Activated gamma-delta T cell (primary cell): ENCODE measurements at places on chromosomes 5 and 9.

DNA sequence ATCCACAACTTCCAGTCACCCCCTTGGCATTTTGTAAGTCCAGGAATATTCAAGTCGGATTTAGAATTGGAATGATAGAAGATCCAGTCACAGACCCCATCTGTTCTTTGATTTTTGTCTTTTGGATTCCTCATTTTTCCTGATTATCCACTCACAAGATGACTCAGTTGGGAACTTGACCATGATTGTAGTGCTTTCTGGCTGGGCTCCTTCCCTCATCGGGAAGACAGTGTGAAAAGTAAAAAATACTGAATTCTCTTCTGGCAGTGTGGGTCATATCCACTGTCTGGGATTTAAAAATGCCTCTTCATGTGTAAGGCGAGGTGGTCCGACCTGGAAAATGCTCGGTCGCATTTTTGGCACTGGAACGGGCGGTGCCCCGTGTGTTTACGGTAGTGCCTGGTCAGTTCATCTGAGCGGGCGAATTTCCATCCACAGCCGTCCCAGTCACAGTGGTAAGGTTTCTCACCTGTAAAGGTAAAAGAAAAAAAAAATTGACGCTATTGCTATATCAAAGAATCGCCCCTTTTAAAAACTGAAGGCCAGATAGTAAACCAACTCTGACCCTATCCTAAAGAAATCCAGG lies 4.0 kb downstream of the KLF4 start:
- DNase-seq, result no peak

- DNase-seq, result peak; percentile 14
These were observed 988 bp downstream of the OXCT1 start for GRCh38 chr5:41869151-41869723.

- no peak for DNase-seq
These were observed 5.2 kb downstream of the KCNN2 start for GRCh38 chr5:114367029-114367428.

- DNase-seq, result no peak
These were observed 2.9 kb upstream of the NXNL2 start for GRCh38 chr9:88531920-88532698.

- DNase-seq, result peak; percentile 43
These were observed 11.3 kb downstream of the C9orf50 start for GRCh38 chr9:129609486-129610212.

GRCh38 chr5:9056046-9056445 lies 489.8 kb downstream of the SEMA5A start:
- no peak for DNase-seq

DNA sequence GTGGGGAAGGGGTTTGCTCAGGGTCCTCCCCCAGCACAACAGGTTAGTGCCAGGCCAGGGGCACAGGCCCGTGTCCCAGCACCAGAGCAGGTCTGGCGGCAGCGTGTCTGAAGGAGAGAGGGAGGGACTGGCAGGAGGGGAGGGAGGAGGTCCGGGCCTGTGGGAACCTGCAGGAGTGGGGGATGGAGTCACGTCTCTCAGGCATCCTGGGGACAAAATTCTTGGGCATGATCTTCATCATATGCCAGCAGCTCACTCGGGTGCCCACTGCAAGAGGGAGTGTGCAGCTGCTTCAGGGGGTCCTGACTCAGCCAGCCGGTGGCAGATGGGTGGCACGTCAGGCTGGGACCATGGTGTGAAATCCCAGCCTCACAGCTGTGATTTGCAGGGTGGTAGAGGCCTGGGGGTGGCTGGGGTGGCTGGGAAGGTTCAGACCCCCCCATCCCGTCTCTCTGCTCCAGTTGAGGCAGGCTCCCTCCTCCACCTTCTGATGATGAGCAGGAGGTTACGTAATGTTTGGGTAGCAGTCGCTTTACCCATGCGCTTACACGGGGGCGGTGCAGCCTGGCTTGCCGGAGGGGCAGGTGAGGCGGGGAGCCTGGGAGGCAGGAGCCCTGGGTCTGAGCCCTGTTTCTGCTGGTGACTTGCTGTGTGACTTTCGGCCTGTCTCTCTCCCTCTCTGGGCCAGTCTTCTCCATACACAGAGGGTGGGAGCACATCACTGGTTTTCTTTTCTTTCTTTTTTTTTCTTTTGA lies 40.5 kb downstream of the NCS1 start:
- DNase-seq, result no peak

DNA sequence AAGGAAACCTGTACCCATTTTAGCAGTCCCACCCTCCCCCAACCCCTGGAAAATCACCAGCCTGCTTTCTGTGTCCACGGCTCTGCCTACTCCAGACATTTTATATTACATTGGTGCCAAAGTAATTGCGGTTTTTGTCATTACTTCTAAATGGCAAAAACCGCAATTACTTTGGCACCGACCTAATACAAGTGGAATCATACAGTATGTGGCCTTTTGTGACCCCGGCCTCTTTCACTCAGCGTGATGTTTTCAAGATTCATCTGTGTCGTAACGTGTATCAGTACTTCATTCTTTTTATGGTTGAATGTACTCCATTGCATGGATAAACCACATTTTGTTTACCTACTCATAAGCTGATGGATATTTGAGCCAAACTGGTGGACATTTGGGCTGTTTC lies 9.7 kb upstream of the ORM1 start:
- DNase-seq, result no peak

GRCh38 chr5:39526914-39527477 lies 102.2 kb upstream of the DAB2 start:
- DNase-seq, result no peak

- DNase-seq, result no peak
These were observed 146.8 kb downstream of the EBF1 start for GRCh38 chr5:158952951-158953350.

DNA sequence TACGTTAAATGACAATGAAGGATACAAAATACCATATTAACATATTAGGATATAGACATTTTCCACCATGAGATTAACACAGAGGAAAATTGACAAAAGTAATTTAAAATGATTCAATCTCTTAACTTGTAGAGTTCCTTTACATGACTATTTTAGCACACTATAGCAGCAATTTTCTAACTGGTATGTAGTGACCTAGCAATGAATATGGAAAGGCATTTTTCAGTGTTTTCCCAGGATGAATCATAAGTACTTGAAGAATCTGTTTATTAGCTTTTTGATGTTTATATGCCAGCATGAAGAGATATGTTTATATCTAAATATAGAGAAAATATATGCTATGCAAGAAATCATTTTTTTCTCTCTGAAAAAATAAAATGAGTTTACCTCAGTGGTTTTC lies 782.5 kb upstream of the CDH10 start:
- DNase-seq, result no peak

- no peak for DNase-seq
These were observed 140.3 kb downstream of the LPAR1 start for GRCh38 chr9:110897943-110898342.

DNA sequence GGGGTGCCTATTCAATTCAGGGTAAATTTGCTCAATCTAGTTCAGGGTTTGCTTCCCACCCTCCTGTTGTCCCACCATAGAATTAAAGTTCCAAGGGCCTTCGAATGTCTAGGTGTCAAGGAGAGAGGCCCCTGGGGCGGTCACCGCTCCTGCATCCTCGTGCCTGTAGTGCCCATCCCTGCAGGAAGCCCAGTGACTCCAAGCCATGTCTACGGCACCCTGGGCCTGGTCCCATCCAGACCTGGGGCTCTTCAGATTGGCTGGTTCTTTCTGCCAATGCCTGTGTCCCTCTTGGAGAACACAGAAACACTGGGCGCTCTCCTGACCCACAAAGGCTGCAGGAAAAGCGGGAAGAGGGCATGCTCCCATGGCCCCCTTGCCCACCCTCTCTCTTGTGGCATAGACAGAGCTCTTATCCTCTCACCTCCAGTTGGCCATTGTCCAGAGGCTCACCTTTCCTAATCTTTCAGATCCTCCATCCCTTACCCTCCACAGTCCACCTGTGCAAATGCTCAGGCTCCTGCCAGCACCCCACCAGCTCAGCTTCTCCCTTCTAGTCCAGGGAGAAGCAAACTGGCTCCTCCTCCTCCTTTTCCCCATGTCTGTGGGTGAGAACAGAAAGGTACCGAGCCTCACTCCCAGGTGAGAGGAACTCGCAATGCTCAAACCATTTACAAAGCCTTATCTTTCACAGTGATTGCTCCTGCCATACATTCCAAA lies 253.0 kb upstream of the IRX2 start:
- no peak for DNase-seq

- no peak for DNase-seq
These were observed 160.6 kb downstream of the NFIB start for GRCh38 chr9:14153310-14153720.

- no peak for DNase-seq
These were observed 24.1 kb upstream of the CDH9 start for GRCh38 chr5:27062451-27062850.

DNA sequence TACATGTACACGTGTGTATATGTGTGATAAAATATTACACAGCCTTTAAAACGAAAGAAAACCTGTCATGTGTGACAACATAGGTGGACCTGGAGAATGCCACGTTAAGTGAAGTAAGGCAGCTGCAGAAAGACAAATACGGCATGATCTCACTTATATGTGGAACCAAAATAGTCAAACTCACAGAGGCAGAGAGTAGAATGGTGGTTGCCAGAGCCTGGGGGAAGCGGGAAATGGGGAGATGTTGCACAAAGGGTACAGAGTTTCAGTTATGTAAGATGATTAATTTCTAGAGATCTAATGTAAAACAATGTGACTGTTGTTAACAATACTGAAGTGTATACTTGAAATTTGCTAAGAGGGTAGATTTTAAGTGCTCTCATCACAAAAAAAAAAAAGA lies 34.8 kb downstream of the ADAMTS12 start:
- DNase-seq, result no peak

DNA sequence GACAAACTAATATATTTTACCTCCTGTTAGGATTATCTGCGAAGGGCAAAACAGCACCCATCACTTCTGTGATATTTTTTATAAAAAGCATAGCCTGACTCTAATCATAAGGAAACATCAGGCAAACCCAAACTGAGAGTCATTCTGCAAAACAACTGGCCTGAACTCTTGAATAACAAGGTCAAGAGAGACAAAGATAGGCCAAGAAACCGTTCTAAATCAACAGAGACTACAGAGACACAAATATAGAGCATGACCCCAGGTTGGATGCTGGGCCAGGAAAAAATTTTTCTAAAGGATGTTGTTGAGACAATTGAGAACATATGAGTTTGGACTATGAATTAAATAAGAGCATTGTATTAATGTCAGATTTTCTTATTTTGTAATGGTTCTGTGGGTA lies 384.9 kb downstream of the NFIB start:
- no peak for DNase-seq

- no peak for DNase-seq
These were observed 2.1 kb downstream of the FGF18 start for GRCh38 chr5:171421331-171422262.

DNA sequence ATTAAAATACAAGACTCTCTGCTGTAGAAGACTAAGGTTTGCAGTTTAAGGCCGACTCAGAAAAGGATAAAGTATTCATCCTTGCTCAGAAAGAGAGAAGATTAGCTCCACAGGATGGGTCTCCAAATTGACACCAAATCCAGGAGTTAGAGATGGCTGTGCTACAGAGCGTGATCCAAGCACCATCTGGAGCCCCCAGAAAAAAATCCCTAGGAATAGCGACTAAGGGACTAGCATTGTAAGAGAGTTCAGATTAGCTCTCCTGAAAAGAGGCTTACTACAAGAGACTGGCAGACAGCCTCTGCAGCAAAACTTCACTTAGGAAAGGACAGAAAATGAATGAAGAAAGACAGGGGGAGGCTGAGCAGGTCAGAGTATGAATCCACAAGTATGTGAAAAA lies 3.7 kb downstream of the SIL1 start:
- no peak for DNase-seq

DNA sequence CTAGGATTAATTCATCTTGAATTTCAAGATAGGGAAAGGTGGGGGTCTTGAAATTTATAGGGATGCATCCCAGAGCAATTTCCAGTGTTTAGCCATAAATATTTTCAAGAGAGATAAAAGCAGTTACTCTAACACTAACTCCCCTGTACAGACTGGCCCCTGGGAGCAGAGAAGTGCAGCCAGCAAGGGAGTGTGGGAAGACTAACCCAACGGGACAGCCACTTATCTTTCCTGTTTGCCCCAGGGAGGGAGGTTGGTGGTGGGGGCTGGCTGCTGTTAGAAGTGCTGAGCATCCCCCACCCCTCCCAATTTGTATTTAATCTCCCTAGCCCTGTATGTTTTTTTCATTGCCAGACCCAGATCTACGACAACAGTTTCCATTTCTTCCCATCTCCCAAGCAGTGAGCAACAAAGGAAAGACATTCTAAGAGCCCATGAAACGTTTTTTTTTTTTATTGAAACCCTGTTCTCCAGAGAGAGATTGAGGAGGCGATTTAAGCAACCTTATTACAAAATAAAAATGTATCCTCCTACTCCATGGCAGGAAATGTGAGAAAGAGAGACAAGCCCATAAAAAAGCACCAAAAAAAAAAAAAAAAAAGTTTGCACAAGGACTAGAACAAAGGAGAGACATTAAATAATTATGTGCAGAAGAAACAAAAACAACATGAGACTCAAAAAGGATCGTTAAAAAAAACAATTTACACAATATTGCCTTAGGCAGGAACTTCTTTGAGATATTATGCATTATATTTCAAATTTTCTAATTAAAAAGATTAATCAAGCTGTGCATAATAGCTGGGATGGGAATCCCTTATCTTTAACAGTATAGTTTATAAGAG lies 343.4 kb downstream of the ARHGEF28 start:
- no peak for DNase-seq

GRCh38 chr5:135088911-135089310 lies 54.9 kb upstream of the PITX1 start:
- DNase-seq, result no peak

DNA sequence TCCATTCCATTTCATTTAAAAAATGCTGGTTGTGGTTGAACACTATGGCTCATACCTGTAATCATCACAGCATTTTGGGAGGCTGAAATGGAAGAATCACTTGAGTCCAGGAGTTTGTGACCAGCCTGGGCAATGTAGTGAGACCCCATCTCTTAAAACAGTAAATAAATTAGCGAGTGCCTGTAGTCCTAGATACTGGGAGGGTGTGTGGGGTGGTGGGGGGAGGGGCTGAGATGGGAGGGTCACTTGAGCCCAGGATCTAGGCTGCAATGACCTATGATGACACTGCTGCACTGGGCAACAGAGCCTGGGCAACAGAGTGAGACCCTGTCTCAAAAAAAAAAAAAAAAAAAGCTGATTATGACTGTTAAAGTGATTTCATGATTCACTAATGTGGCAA lies 29.1 kb downstream of the DDX46 start:
- no peak for DNase-seq

GRCh38 chr5:111942201-111942600 lies 185.2 kb upstream of the NREP start:
- DNase-seq, result no peak

- DNase-seq, result no peak
These were observed 42.6 kb downstream of the NPR3 start for GRCh38 chr5:32753765-32754164.

DNA sequence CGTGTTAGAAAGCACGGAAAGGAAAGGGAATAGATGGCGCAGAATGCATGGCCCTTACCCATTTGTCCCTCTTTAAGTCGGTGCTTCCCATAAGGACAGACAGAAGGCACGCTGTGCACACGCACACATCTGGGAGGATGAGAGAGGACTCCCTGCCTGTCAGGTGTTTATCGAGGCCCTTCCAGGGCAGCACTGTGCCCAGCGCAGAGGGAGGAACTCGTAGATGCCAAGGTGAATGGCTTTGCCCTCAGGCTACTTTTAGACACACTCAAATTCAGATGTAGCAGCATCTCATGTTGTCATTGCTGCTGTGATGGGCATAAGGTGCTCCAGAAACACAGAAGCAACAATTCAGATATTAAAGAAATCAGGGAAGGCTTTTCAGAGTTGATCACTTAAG lies 70.2 kb upstream of the CTSL start:
- DNase-seq, result no peak
